D341Med (cell line): ENCODE measurements at places on chromosomes 2 and 18.
A peak's percentile ranks its signal among the peaks of the same experiment; 100 is the strongest.

DNA sequence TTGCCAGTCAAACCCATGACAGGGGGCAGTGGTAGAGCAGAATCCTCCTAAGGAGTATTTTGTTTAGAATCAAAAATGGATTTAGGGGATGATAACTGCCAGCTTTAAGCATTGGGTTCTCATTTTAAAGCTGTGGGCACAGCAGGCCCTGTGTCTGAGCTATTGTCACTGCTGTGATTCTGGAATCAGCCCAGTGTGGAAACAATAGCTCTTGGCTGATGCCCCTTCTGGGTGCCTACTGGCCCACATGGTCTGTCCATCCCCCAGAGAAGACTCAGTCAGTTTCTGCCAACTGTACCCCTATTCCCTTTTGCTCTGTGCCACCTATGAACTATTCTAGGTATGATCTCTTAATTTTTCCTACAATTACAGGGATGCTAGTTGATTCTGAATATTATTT, 91.7 kb upstream of the LRRTM1 start:
- DNase-seq, result no peak

- no peak for DNase-seq
These were observed 50.4 kb upstream of the BZW1 start for GRCh38 chr2:200761266-200761665.

DNA sequence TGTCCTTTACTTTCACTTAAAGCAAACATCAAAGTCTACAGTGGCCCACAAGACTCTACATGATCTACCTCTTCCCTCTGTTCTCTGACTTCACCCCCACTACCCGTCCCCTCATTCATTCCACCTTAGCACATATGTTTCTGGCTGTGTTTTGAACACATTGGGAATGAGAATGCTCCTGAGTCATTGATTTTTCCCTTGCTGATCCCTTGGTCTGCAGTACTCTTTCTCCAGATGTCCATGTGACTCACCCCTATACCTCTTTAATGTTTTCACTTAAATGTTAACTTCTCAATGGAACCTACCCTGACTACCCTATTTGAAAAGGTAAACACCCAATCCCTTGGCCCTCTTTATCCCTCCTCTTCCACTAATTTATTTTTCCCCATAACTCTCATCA, 30.7 kb upstream of the FRZB start:
- DNase-seq, result no peak

- no peak for DNase-seq
These were observed 51.2 kb downstream of the MTCL1 start for GRCh38 chr18:8756571-8756970.

DNA sequence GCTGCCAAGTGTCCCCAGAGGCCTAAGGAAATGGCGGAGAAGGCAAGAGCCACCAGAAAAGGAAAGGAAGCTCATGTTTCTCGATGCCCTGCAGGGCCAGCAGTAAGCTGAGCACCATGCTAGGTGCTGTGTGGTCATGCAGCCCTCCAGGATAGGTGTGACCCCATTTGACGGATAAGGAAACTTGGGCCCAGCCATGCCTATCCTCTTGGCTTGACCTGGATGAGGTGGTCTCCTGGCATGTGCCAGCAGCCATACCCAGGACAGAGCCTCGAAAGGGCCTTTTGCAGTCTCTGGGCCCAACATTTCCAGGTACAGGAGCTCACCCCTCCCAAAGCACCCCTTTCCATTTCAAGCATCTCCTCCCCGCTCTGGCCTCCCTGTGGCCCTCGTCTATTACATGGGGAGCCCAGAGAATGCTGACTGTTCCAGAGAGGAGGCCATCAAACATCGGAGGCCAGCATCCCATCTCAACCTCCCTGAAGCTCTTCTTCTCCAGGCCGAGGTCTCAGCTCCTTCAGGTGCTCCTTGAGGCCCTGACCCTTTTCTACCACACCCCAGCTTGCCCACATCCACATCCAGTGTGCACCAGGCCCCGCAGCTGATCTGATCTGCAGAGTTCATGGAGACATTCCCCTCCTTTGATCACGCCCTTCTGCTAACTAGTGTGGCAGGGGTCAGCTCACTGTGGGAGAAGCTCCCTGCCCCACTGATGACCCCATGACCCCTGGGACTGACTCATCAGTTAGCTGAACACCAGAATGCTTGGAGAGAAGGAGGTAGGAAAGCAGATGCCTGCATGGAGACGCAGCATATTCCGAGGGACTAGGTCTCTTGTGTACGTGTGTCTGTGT, 208.4 kb downstream of the TNS1 start:
- DNase-seq, result no peak

GRCh38 chr2:2769481-2770431, 438.7 kb upstream of the MYT1L start:
- no peak for DNase-seq

- DNase-seq, result no peak
These were observed 46.0 kb upstream of the STON1 start for GRCh38 chr2:48483916-48484315.

- no peak for DNase-seq
These were observed 63.9 kb downstream of the DGKD start for GRCh38 chr2:233418052-233418760.

DNA sequence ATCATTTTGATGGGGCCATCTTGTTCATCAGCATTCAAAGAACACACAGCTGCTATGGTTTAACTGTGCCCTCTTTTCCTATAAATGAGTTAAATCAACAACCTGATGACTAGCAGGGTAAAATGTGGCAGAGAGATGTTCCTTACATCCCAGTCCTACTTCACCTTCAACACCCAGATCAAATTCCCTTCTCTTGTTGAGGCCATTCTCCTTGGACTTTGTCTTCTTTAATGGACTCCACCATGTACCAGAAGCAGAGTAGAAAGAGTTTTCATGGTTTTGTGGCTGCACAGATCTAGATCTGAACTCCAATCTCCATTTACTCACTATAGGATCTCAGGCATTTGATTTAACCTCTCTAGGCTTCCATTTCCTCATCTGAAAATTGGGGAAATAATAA, 6.4 kb upstream of the UPP2 start:
- no peak for DNase-seq

DNA sequence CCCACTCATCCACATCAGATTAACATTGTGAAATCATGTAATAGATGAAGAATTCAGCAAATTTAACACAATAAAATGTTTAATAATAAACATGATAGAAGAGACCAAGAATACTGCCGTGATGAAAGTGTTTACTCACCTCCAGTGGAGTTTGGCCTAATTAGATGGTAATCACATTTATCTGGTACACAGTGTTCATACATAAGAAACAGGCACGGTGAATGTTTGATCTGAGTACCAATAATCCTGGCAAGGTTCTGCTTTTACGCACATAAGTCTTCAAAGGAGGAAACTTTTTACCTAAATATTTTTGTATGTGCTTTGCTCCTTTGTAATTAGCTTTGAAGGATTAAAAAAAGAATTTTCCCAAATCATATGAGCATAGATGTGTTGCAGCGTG, 122.5 kb downstream of the IRS1 start:
- no peak for DNase-seq

DNA sequence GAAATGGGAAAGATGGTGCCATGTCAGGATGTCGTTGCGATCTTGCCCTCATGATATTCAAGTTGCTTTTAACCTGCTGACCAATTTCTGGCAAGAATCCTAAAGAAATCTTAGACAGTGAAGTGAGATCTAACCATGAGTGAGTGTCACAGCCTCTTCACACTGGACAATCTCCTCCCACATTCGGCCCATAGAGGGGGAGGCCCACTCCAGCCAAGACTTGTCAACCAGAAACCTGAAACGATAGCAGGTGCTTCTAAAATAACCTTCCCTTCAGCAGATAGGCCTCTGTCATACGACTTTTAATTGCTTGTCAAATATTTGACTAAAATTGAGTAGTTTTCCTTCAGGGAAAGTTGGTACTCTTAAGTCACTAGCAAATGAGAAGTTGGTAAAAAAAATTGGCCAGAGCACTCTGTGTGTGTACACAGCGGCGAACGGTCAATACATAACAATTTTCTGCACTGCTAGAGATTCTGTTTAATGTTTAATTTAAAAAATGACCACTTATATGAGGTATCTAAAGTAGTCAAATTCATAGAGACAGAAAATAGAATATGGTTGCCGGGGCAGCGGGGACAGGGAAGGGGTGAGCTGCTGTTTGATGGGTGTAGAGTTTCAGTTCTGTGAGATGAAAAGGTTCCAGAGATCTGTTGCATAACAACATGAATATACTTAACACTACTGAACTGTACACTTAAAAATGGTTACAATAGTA, 110.2 kb downstream of the VAPA start:
- DNase-seq, result no peak

DNA sequence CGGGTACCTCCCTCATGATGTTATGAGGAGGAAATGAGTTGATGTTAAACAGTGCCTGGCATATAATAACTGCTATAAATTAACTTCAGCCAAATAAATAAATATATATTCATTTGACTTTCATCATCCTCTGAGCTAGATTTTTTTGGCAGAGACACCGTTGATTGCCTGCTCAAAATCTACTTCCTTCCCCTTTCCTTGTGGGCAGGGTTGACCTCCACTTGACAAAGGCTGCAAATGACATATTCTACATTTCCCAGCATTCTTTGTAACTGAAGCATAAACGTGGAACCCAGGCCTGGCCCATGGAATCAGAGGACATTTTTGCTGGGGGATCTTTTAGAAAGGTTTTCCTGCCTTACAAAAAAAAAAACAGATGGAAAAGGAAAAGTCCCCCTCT, 177.8 kb downstream of the TXNL1 start:
- DNase-seq, result no peak

GRCh38 chr18:57210107-57210715, 63.3 kb downstream of the BOD1L2 start:
- peak; percentile 71 for DNase-seq

DNA sequence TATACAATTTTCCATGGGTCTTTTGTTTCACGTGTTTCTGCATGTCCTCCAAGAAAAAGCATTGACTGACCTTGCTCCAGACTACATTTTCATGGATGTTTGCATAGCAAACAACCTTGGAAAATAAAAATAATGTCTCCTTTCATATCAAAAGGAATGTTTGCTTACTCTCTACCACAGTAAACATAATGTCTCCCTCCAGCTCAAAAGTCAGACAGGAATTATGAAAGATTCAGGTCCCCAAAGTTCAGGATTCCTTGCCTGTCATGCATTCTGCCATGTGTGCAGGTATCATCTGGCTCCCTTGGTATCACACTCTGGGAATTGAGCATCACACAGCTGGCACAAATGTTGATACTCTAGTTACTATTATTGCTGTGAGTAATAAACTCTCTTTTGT, 103.1 kb upstream of the ZC3H15 start:
- DNase-seq, result no peak

- no peak for DNase-seq
These were observed 94.4 kb upstream of the GPC1 start for GRCh38 chr2:240341064-240341463.

DNA sequence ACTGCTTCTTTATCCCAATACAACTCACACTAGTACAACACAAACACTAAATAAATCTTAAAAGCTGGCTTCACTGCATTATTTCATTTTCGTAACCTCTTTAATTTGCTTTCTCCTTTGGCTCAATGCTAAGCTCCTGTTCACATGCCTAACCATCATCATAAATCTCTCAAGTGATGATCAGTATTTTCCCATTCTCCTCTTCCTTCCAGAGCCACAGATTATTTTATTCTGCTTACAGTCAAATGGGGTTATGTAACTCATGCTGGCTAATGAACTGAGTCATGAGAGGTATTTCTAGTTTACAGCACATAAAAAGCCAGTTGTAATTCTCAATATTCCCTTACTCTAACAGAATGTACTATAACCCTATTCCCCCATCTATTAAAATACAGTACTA, 350.4 kb upstream of the ZC3H15 start:
- no peak for DNase-seq

DNA sequence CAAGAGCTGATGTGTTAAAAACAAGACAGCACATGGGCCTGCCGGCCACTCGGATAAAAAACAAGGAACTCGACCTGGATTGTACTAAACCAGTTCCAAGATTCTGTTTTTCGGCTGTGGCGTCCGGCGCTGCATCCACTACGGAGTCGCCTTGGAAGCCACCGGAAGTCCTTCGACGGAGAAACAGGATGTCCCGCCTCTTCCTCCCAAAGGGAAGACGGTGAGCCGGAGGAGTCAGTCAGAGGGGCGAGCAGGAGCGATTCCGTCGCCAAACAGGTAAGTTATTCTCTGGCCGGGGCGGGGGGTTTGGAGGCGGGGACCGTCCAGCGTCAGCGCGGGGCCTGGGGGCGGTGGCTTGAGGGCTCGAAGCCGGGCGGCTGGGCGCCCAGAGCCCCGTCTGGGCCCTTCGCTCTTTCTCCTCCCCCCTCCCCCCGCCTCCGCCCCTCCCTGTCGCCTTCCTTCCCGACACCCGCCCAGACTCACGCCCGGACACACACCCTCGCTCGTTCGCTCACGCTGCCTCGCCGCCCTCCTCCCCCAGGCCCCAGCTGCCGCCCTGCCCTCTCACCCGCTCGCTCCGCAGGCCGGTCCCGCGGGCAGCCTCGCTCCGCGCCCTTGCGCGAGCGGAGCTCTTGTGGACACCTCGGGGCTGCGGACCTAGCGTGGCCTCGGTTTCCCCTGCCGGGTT, at the start of gene ZNF407:
Gene ZNF407 (plus strand): TSS at position 209 of the 688 bp plus-strand sequence. CDS start 33,150 bp downstream, outside the sequence.
- DNase-seq, result peak; percentile 95

DNA sequence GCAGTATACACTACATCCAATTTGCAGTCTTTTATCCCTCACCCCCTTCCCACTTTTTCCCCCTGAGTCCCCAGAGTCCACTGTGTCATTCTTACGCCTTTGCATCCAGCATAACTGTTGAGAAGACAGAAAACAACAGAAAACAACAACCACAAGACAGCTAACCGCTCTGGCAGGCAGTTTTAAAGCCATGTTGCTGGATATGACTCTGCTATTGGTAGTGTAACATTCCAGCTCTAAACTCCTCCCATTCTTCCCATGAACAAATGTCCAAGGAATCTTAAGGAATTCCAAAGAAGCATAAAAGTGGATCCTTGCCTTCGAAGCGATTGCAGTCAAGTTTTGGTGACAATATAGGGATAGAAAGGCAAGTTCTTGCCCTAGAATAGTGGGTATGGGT, 599.1 kb downstream of the NYAP2 start:
- no peak for DNase-seq

DNA sequence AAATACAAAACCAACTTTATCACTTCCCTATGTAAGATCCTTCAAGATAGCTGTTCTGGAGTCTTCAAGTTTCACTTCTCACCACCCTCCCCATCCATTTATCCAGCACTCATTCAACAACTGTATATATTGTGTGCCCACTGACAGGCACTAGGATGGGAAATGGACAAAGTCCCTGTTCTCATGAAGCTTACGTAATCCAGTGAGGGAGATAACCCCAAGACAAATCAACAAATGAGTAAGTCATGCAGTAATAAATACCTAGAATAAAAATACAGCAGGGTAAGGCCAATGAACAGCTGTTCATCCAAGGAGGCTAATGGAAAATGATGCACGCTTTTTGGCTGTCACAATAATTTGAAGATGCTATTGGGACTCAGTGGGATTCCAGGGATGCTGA, 133.8 kb downstream of the MEMO1 start:
- DNase-seq, result no peak
